Stimulated activated CD8-positive, alpha-beta memory T cell treated with anti-CD3 and anti-CD28 coated beads, Interleukin-4, amount 100 ng/mL, for 4 hours (primary cell): ENCODE measurements at places on chromosomes 5 and 9.

GRCh38 chr9:6711403-6711802 lies 46.4 kb upstream of the KDM4C start:
- no peak for DNase-seq

GRCh38 chr9:84875193-84875592 lies 205.7 kb downstream of the NTRK2 start:
- no peak for DNase-seq

DNA sequence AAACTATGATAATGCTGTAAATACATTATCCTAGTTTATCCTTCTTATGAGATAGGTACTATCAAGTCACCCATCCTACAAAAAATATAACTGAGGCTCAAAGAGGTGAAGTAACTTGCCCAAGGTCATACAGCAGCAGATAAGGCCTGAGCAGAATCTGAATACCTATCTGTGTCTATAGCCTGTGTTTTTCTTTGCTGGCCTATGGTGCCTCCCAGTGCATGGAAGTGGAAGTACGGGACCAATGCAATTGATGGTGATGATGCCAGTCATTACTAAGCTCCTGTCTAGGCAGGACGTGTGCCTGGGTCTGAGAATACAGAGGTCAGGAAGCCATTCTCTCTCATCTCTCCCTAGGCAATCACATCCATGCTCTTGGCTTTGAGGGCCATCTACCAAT lies 67.8 kb downstream of the FAT2 start:
- DNase-seq, result no peak

- no peak for DNase-seq
These were observed 37.6 kb downstream of the ALG2 start for GRCh38 chr9:99184110-99184474.

DNA sequence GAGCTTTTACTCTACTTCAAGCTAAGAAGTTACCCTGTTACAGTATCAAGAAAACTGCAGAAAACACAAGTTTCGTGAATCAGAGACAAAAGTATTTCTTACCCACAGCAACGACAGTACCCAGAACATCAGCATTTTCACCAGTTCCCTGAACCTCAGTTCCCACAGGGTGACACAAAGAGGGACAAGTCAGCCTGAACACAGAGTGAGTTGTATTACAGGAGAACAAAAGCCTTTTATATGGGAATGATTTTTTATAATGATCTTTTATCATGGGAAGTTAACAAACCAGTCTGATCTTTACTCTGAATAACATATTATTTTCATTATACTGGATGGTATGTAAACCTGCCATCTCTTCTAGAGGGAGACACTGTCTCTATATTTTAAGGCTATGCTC lies 139.0 kb upstream of the ITGA1 start:
- DNase-seq, result no peak

- no peak for DNase-seq
These were observed 272.8 kb downstream of the GAS1 start for GRCh38 chr9:86674487-86674886.

DNA sequence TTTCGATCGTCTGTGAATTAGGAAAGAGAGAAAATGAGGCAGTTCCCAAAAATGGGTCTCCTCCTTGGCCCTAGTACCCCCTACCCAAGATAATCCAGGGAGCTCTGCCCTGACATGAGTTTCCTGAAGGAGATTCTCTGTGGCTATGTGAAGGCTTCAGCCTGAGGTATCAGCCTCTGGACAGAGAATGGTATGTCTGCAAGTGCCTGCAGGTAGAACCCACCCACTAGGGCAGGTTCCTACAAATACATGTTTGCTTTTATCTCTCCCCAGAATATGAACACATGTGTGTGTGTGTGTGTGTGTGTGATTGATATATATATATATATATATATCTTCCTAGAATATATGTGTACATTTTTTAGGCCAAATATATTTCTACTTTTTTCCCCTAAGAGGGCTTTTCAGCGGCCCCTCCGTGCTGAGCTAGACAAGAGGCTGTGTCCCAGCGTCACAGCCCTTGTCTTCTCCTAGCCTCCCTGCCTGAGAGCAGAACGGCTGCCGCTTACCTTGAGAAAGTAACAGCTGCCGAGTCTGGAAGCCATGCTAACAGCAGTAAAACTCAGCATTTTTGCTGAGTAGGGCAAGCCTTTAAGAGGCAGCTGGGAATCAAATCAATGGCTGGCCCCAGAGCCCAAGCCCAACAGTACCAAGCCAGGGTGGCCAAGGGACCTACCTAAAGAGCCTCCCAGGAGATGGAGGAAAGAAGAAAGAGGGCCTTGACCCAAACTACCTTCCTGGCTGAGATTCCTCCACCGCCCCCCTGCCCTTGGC lies 2.1 kb downstream of the BRINP1 start:
- DNase-seq, result no peak

- DNase-seq, result no peak
These were observed 6.7 kb downstream of the BRD3 start for GRCh38 chr9:134061019-134061687.

DNA sequence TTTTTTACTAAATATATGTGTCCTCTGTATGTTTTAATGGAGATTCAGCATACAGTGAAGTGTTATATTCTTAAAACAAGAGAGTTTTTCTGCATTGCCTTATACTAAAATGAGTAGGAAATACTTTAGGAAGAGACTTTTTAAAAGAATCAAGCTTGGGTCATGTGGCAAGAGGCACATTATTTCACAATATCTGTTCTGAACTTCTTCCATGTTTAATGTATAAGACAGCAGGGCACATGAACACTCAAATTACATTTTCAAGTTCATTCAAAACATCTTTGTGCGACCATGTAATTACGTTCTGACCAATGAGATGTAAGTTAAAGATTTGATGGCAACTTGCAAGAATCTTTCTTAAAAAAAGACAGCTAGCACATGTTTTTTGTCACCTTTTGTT lies 1055.9 kb downstream of the NR2F1-AS1 start:
- no peak for DNase-seq

DNA sequence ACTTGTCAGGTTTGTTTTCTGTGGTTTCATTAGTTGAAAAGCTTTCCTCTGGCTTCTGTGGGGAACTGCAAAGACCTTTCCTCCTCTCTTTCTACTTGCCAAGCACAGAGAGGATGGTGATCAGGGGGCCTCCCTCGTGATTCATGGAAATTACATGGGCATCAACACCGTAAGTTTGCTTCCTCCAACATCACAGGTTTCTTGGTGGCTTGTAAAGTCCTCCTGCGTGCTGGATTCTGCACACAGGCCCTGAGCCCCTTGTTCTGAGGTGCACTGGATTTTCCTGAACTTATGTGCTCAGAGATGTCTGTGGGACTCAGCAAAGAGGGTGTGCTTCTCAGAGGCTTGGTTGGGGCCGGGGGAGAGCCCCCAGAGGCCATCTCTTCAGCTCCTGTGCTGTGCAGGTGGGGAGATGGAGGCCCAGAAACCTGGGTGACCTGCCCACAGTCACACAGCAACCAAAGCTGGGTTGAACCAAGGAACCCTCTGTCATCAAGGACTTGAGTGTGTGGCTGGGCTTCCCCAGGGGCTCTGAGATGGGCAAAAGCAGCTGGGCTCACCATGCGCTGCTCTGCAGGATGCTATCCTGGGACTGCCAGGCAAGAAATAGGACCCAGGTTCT lies 36.5 kb downstream of the RGS3 start:
- no peak for DNase-seq

- DNase-seq, result no peak
These were observed 18.2 kb downstream of the PPP2R2B start for GRCh38 chr5:146860213-146860893.

DNA sequence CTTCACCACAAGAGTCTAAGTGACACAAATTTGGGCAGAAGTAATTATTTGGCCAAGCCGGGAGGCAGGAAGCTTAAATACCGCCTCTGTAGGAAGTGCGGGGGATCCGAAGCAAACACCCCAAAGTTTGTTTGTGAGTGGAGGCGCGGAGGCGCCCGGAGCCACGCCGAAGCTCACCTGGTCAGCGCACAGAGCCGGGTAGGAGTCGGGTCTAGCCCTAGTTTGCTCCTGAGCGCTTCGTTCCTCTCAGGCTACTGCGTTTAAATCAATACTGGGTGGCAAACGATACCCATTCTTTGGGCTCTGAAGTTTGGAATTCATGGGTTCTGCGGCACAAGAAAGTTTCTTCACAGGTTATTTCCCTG lies 855 bp downstream of the MCC start:
- no peak for DNase-seq

GRCh38 chr5:465591-466403 lies 22.8 kb downstream of the EXOC3 start:
- no peak for DNase-seq

DNA sequence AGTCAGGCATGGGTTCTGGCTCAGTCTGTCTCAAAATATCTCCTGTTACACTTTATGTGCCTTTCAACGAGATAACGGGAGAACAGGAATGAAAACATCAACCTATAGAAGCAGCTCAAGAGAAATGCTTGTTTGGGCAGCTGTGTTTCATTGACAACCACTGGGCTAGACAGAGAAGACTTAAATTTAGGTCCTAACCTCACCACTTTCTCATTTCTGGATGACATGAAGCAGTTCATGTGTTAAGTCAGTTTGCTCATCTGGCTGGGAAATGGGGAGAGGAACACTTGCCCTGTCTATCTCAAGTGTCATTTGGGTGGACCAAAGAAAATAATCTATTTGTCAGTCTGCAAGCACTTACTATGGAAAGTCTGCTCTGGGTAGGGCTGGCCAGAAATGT lies 66.7 kb upstream of the PCA3 start:
- no peak for DNase-seq

- DNase-seq, result no peak
These were observed 54.8 kb downstream of the NEK6 start for GRCh38 chr9:124312290-124313265.

DNA sequence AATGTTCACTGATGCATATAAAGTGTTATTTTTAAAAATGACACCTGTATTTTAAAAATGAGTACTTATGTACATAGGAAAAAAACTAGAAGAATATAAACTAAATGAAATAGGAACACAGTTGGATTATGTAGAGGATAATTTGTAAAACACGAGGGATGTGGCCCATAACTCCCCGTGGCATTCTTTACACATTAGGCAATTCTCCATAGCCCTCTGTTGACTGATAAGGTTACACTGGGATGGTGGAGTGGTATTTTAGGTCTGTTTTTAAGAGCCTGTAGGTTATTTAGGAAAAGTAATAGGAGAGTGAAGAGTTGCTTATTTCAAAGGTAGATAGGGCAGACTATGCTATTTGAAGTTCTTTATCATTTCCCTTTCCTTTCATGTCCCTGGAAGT lies 1.8 kb downstream of the CAVIN4 start:
- DNase-seq, result no peak

- DNase-seq, result no peak
These were observed 294.3 kb downstream of the TAF11L14 start for GRCh38 chr5:17928581-17928981.

GRCh38 chr9:14373336-14373666 lies 59.4 kb upstream of the NFIB start:
- DNase-seq, result no peak

- no peak for DNase-seq
These were observed 343.4 kb upstream of the CDH6 start for GRCh38 chr5:30849931-30850710.

GRCh38 chr5:57034201-57034916 lies 82.4 kb upstream of the MIER3 start:
- DNase-seq, result no peak

DNA sequence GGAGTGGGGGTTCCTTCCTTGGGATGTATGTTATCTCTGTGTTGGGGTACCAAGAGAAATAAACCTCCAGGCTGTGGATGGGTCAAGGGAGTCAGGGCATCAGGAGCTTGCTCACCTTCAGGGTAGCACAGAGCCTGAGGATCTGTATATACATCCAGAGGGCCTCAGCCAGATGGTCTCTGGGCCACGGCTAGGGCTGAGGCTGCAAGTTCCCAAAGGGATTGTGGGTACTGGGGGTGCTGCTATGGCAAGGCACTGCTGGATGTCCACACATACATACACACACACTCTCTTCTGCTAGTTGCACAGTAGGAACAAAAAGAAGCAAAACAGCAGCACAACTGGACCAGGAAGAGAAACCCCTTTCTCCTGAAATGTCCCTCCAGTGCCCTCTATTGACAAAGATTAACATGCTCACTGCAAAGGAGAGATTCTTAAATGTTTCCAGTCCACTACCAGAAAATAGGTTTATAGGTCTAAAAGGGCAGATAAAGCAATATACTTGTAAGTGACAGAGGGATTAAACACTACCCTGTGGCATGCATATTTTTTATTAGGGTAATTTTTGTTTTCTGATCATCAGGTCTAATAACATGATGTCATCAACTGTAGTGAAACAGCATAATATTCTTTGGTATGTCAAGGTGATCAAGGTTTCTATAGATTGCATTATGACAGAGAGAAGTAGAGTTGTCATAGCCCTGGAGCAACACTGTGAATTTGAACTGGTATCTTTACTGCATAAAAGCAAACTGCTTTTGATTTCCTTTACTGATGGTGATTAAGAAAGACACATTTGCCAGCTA lies 56.3 kb upstream of the KCNN2 start:
- DNase-seq, result no peak
